A549 treated with DMSO at 1 μM for 4 hours (cell line): ENCODE measurements at places on chromosomes 5 and 9. TPM values are rescaled to one million over a fixed set of nuclear protein-coding genes. Genes with fewer than 3 reads are reported as not detected.

Gene ARHGEF39
- 11.9 to 21.4 TPM (median 19.4 TPM) in 5 replicates for total RNA-seq

Gene ARHGEF28
- total RNA-seq = 13.7 to 17.8 TPM (median 15.1 TPM) in 5 replicates

Gene DOCK8
- 0.26 to 0.55 TPM (median 0.34 TPM) in 5 replicates for total RNA-seq

Gene DRD1
- 0.77 to 1.3 TPM (median 0.95 TPM) in 5 replicates for total RNA-seq

Gene ENHO
- total RNA-seq = 1.2 to 2.7 TPM (median 1.9 TPM) in 5 replicates

Gene SLC2A6
- 15.4 to 21.8 TPM (median 20.4 TPM) in 5 replicates for total RNA-seq

Gene GFI1B
- 0.06 to 0.15 TPM (median 0.06 TPM) in 3 of 5 replicates, not detected in the others for total RNA-seq

Gene CCDC183
- total RNA-seq = 0.10 to 0.34 TPM (median 0.26 TPM) in 5 replicates

Gene OBP2B
- not detected in 5 replicates for total RNA-seq
